ENCODE measurements at places on chromosomes 4 and X. TPM values are rescaled to one million over a fixed set of nuclear protein-coding genes. Genes with fewer than 3 reads are reported as not detected.

GRCh38 chr4:120703908-120704307 is 218.6 kb downstream of the PRDM5 start:
- no peak for DNase-seq
- no peak overlapping the region for H3K4me3 ChIP-seq
- H3K27ac ChIP-seq, result no peak overlapping the region
- peaks cover 4% of the 10 kb centered on the region for H3K36me3 ChIP-seq
- peaks cover 8% of the 10 kb centered on the region for H3K27me3 ChIP-seq

- DNase-seq, result no peak
- no peaks in the 10 kb centered on the region for H3K36me3 ChIP-seq
- no peak overlapping the region for H3K27ac ChIP-seq
- no peak overlapping the region for H3K4me3 ChIP-seq
Observed at GRCh38 chr4:147779451-147779850, 47.6 kb downstream of the ARHGAP10 start.

GRCh38 chr4:115126491-115126890 is 13.1 kb upstream of the NDST4 start:
- H3K27ac ChIP-seq, result no peak overlapping the region
- DNase-seq, result no peak
- H3K4me3 ChIP-seq, result no peak overlapping the region
- H3K4me1 ChIP-seq, result no peaks in the 10 kb centered on the region

GRCh38 chr4:139951021-139951420 is 203.0 kb downstream of the MAML3 start:
- peak overlapping the region; percentile 36 for H3K27ac ChIP-seq
- H3K36me3 ChIP-seq, result peaks cover 2% of the 10 kb centered on the region
- peak; percentile 53 for DNase-seq
- peak overlapping the region; percentile 62 for H3K4me3 ChIP-seq
- no peaks in the 10 kb centered on the region for H3K27me3 ChIP-seq

Gene FAT1
- 0.07 TPM for total RNA-seq
